ENCODE measurements at places on chromosomes 11 and 22.

DNA sequence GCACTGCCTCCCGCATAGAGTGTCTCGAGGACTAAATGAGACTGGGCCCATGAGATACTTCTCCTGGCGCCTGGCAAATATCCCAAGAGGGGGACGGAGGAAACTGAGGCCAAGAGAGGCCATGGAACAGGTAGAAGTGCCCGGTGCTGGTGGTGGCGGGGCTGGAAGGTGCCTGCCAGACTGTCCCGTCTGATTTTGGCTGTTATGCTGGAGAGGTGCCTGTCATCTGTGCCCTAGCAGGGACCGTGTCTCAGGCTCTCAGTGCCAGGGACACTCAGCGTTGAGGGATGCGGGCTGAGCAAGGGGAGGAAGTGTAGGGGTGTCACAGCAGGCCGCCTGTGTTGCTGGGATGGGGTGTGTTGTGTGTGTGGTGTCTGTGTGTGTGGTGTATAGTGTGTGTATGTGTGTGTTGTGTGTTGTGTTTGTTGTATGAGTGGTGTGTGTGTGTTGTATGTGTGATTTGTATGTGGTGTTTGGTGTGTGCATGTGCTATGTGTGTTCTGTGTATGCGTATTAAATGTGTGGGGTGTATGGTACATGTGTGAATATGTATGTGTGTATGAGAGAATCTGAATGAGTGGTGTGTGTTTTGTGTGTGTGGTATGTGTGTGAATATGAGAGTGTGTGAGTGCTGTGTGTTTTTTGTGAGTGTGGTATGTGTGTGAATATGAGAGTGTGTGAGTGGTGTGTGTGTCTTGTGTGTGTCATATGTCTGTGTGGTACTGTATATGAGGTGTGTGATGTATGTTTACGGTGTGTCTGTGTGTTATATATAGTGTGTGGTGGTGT, 21.3 kb upstream of the SHISAL1 start:
- DNase-seq, result no peak

DNA sequence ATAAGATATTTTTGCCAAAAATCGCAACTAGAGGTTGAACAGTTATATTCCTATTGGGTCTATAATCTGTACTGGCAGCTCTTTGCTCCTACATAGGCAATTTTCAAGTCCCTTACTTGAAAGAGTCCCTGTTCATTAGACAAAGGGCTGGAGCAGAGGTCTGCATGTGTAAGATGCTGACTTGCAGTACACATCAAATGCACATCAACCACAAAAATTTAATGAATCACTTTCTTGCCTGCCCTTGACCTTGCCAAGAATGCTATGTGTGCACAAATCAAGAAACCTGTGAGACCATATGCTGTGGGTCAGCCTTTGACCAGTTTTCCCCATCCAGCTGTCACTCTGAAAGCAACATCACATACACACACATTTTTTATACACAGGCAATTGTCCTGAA, 661.5 kb downstream of the LRRC4C start:
- no peak for DNase-seq

- DNase-seq, result no peak
Measured at GRCh38 chr11:7687386-7687785, 14.1 kb upstream of the CYB5R2 start.

DNA sequence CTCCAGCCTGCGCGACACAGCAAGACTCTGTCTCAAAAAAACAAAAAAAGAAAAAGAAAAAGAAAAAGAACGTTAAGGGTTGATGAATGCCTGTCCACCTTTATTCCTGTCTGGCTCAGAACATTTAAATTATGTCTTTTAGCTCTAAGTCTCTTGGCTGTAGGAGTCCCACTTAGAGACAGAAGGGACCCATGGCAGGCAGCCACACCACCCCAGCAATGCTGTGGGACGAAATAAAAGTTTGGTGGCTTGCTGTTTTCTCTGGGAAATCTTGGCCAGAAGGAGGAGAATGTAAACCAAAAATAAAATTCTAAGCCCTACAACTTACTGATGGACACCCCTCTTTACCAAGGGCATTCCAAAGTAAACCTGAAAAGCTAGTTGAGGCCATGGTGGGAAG, 38.9 kb upstream of the GNAZ start:
- DNase-seq, result no peak

DNA sequence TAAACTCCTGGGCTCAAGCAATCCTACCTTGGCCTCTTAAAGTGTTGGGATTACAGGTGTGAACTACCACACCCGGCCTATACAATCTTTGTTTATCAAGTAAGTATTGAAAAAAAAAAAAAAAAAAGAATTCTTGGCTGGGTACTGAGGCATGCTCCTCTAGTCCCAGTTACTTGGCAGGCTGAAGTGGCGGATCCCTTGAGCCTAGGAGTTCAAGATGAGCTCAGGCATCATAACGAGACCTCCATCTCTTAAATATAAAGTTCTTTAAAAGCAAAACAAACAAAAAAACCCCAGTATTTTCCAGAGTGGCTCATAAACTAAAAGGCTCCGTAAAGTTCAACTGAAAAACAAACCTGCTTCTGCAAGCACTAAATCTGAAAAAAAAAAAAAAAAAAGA, 50.3 kb upstream of the GAB2 start:
- DNase-seq, result no peak

DNA sequence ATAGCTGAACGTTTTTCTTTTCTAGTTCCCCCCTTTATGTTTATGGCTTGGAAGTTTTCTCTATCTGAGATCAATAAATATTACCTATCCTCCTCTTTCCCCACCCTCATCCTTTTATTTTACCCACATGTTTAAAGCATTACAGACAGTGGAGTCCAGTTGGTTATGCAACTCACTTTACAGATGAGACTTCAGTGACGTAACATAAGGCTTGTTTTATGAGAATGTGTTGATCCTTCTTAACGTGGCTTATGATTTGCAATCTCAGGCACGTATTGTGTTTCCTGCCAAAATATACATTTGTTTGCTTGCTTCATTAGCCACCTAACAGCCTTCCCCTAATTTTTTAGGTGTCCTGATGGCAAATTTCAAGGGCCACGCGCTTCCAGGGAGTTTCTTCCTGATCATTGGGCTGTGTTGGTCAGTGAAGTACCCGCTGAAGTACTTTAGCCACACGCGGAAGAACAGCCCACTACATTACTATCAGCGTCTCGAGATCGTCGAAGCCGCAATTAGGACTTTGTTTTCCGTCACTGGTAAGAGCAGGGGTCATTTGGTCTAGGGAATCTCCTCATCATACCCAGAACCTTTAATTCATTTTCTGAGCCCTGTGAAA, 36.6 kb downstream of the TMEM45B start:
- DNase-seq, result no peak

DNA sequence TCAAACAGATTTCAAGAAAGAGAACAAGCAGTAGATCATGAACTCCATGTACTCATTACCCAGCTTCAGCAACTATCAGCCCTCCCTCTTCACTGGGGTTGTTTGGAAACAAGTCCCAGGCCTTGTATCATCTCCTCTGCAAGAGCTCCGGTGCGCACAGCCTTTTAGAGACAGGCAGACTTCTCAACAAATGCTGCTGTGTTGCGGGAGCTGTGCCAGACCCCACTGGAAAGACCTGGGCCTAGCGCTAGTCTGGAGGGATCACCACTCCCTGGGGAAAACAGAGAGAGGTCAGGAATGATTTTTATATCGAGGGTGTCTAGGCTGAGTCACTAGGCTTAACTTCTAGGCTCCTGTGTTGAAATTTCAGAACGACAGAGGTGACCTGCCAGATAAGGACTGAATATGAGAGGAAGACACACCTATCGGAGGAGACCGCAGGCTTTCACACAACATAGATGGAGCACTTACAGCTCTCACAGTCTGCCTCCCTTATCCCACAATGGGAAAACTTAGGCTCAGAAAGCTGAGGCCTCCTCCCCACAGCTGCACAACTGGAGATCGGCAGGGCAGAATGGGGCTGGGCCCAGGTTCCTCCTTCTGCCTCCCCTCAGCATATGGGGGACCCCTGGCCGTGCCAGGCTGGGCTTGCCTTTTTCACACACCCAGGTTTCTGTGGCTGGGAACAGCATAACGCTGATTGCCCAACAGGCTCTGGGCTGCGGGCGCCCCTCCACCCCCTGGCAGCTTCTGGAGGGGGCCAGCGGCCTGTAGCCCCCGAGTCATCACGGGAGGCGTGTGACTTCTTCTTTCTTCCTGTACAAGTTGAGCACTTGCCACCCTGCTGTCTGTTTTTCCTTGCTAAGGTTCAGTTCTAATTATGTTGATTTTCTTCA, 86.0 kb downstream of the PKNOX2 start:
- DNase-seq, result no peak

GRCh38 chr22:50544746-50545253, 899 bp upstream of the KLHDC7B start:
- DNase-seq, result no peak

- DNase-seq, result no peak
Measured at GRCh38 chr11:41400819-41401382, 58.6 kb downstream of the LRRC4C start.

- no peak for DNase-seq
Measured at GRCh38 chr11:128734103-128734831, 40.4 kb downstream of the FLI1 start.

- peak; percentile 30 for DNase-seq
Measured at GRCh38 chr11:64095949-64096348, 60.2 kb downstream of the FLRT1 start.

- DNase-seq, result no peak
Measured at GRCh38 chr22:22086501-22087158, 104.0 kb upstream of the TOP3B start.

GRCh38 chr22:40176921-40177737, 596 bp upstream of the TNRC6B start:
- peak; percentile 18 for DNase-seq

- DNase-seq, result no peak
Measured at GRCh38 chr11:106228996-106229395, 151.5 kb downstream of the AASDHPPT start.

DNA sequence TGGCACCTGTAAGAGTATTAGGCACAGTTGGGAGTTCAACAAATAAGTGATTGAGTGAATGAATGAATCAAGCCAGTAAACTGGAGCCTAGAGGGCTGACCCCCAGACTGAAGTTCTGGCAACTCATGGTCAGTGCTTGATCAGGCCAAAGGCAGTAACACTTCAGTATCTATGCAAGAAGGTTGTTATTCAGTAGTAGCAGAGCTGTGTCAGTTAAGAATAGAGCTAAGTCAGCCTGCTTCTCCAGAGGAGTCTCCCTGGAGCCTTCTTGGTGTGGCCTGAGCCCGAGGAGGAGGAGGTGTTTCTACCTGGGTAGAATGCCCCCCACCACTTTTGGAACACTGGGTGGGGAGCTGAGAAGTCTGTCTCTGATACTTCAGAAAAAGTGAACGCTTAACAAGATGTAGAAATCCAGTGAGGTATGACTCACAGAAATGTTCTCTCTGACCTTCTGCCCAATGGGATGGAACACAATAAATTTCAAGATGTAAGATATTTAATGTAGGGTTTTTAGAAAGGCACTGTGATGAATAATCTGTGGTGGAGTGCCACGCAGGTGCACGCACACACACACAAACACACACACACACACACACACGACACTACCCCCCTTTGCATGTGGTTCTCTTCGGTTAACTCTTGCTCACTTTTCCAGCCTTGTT, 219.9 kb downstream of the HIPK3 start:
- no peak for DNase-seq

GRCh38 chr11:60777572-60777971, 7.6 kb upstream of the MS4A10 start:
- no peak for DNase-seq

GRCh38 chr11:83158965-83159901, 2.3 kb downstream of the PCF11 start:
- DNase-seq, result no peak

DNA sequence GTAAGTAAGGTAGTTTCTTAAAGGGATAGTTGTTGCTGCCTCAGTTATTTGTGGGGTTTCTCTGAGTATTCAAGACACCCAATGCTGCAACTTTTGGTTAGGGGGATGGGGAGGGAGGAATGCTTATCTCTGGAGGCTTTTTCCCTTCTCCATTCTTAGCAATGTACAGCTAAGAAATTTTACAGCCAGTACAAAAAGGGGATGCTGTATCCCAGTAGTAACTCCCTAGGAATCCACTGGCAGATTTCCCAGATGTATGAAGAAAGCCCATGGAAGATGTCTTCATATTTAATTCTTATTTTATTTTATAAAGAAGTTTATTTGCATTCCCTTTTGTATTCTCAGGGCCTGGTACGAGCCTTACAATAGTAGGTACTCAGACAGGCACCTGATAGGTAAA, 154.8 kb downstream of the ENTHD1 start:
- DNase-seq, result no peak

DNA sequence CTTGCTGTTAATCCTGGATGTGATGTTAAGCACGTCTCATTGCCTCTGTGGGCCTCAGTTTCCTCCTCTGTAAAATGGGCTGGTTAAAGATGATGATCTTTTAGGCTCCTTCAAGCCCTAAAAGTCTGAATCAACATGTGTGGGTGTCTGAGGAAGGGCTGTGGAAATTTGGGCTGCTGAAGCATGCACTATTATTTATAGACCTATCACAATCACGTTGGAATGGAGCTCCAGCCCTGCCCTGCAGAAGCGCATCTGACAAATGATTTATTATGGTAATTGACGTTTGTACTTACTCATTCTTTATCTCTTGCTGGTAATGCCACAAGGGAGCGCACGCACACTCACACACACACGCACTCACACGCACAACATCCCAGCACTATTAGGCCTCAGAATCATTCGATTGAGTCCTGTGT, 20.4 kb downstream of the P2RX3 start:
- DNase-seq, result no peak

DNA sequence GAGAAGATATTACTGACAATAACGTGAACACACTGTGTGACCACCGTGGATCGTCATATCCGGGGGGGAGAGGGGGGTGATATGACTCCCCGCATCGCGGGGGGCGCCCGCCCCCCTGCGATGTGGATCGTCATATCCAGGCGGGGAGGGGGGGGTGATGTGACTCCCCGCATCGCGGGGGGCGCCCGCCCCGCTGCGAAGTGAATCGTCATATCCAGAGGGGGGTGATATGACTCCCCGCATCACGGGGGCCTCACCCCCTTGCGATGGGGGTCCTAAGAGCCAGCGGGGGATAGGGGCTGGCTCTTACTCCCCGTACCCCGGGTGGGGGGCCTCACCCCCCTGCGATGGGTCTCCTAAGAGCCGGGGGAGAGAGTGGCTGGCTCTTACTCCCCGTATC, 19.9 kb downstream of the UNC93B1 start:
- DNase-seq, result no peak

GRCh38 chr11:116732271-116733042, 40.3 kb downstream of the BUD13 start:
- DNase-seq, result peak; percentile 25

DNA sequence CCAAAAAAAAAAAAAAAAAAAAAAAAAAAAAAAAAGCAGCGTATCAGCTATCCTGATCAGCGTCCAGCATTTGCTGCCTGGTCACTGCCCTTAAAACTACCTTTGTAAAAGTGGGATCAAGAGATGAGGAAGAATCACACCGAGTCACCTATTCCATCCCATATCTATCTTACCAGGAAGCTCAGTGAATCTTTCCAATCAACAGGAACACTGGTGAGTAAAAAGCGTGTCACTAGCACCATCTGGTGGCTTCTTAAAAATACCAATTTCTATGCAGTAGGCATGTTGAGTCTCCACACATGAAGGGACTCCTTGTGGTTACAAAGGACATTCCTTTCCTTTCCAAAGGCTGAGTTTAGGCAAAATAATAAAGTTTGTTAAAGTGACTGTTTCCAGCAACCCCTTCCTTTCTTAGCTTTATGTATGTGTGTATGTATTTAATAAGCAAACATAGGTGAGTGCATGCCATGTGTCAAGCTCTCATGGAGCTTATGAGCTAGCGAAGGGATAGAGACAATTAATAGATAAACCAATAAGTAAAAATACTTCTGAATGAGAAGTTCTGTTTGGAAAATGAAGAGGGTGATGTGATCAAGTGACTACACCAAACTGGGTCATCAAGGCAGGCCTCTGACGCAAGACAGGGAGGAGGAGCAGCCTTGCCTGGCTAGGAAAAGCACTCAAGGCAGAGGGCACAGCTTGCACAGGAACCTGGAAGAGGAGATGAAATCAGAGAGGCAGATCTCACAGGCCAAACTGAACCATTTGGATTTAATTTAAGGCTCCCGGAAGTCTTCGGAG, 13.9 kb upstream of the TP53AIP1 start:
- peak; percentile 31 for DNase-seq

Data from NCI-H524 (cell line).